ENCODE measurements at places on chromosomes 12 and 14.

- no peak for DNase-seq
Observed at GRCh38 chr12:69024413-69024812, 91.4 kb upstream of the CPM start.

- DNase-seq: no peak
Observed at GRCh38 chr12:20099395-20100183, 268.7 kb upstream of the PDE3A start.

- DNase-seq: no peak
Observed at GRCh38 chr12:132578118-132578517, 32.3 kb downstream of the LRCOL1 start.

DNA sequence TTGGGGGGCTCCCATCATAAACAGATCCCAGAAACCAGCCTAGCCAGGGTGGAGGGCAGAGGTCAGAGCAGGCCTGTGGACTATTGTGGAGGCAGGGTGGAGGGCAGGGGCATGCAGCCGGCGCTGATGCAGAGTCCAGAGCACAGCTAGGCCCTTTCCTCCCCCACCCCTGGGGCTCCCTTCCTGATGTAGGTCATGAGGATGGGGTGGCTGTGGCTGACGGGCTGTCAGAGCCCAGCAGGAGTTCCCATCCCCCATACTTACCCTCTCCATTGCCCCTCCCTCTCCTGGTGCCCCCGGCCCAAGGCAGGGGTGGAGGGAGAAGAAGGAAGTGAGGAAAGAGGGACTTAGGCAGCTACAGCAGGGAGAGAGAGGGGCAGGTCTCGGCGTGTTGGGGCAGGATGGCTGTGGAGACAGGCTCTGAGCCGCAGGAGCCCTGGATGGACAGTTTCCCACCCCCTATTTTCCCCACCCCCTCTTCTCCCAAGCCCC, 5.7 kb upstream of the ZNF385A start:
- no peak for DNase-seq

GRCh38 chr12:64890873-64891468, 66.5 kb downstream of the TBC1D30 start:
- DNase-seq: peak; percentile 45

DNA sequence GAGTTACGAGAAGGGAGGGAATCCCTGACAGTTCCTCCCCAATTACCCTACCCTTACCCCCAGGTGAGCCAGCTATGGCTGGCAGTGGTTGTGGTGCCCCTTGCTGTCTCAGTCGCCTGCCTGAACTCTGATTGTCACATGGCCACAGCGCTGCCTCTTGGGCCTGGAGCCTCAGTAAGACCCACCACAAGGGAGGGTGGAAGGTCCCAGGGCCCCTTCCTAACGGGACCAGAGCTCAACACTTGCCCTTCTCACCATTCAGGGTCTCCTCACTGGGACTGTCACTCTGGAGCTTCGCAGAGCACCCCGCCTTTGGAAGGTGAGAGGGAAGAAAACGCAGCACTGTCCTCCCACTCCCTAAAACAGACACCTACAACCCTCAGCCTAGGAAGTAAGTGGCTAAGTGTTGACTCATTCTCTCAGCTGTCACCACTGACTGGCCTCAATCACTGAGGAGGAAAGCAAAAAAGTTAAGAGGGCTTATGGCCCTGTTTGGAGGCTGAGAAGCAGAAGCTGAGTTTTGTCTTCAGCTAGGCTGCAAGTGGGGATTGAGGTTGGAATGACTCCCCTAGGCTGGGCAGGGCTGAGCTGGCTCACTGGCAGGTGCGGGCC, 1.0 kb downstream of the TMEM253 start:
- no peak for DNase-seq

DNA sequence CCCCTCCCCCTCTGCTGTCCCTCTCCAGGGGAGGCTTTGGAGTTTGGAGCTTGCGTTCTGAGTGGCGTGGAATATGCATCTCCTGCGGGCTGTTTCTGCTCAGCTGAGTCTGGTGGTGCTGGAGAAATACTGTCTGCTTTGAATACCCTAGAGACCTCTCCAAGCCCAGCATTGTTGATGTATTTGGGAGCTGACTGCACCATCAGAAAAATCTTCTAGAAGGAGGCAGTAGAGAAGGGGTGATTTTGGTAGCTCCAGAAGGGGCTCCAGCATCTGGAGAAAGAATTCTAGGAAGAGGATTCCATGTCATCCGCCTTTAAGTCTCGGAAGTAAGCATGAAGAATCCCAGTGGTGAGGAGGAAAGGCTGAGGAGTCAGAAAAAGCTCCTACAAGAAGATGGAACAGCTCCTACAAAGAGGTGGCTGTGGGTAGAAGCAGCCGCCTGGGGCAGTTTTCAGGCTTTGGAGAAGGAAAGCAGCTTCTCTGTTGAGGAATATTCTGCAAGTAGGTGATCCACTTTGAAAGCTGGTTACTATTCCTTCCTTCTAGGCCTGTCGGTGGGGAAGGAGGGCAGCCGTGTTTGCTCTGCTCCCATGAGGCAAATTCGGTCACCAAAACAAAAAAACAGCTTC, 9.7 kb downstream of the MLXIP start:
- no peak for DNase-seq

DNA sequence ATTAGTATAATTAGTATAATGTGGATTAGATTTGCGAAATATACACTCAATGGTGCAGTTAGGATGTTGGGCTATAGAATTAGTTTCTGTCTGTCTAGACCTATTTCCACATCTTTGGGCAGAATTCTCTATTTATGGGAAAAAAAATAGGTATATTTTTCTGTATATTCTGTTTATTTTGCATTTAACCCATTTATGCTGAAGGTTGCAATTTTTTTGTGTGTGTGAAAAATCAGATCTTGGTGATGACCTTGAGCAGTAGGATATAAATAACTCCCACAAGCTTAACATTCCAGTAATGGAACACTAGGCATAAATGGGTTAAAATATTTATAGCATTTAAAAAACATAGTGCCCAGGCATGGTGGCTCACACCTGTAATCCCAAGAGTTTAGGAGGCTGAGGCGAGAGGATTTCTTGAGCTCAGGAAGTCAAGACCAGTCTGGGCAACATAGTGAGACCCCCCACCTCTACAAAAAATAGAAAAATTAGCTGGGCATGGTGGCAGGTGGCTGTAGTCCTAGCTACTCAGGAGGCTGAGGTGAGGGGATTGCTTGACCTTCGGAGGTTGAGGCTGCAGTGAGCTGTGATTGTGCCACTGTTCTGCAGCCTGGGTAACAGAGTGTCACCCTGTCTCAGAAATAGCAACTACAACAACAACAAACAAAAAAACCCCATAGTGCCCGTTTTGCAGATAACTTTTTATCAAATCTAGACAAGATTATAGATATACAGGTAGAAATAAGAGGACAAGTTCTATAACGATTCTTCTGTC, 9.3 kb downstream of the BRMS1L start:
- DNase-seq: no peak

GRCh38 chr14:30957813-30958370, 67.6 kb upstream of the AP4S1 start:
- no peak for DNase-seq

GRCh38 chr12:71190822-71191221, 33.0 kb upstream of the TSPAN8 start:
- DNase-seq: no peak

GRCh38 chr14:38559711-38560110, 303.8 kb upstream of the CLEC14A start:
- DNase-seq: no peak

DNA sequence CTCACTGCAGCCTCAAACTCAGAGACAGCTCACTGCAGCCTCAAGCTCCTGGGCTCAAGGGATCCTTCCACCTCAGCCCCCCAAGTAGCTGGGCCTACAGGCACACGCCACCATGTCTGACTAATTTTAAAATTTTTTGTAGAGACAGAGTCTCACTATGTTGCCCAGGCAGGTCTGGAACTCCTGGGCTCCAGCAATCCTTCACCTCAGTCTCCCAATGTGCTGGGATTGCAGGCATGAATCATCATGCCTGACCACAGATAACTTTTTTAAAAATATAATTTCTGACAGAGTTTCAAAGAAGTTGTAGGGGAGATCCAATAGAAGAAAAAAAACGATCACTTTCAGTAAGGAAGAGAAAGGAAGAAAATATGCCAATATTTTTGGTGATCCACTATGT, 189.7 kb upstream of the CDKN3 start:
- DNase-seq: no peak

- no peak for DNase-seq
Observed at GRCh38 chr12:123094349-123095077, 56.4 kb downstream of the PITPNM2 start.

DNA sequence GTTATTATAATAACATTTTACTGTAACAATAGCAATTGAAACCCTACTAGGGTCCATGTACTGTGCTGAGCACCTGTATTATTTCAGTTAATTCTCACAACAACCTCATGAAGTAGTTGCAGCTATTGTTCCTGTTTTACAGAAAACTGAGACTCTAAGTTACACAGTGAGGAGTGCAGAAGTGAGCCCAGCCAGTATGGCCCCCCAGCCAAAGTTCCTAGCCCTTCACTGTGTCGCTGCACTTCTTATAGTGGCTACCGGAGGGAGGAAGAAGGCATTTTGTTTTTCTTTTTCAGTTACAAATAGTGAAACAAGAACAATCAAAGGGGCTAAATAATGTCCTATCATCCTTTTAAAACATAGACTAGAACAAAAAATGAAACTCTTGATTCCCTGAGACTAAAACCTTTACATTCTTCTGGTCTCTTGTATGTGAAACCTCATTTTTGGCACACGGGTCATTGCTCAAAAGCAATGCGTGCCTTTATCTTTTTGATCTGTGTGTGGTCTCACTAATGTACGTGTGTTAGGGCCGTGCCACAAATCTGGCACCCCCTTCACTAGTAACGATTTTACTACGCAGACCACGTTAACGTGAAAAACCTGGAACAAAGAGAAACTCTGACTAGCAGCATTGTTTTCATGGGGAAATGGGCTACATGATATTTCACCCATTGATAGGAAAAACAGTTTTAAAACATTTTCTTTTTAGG, 88.7 kb downstream of the LLPH start:
- DNase-seq: no peak

DNA sequence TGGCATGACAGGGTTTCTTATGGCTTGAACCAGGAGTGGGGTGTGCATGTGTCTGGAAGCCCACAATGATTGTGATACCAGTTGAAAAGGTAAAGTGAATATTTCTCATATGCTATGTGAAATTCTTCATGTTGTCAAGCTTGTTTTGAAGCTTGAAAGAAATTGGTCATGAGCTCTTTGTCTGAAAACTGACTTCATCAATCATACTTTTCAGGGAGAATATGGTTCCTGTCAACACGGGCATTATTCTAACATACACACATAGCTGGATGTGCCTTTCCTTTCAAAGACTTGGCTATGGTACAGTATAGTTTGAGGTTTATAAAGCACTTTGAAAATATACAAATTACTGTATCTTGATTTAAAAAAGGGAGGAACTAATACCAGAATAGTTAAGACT, 158.8 kb downstream of the KCNH5 start:
- DNase-seq: no peak

GRCh38 chr12:131093604-131093955, 139.9 kb downstream of the ADGRD1 start:
- DNase-seq: no peak

GRCh38 chr12:112904571-112904970, 2.2 kb upstream of the OAS1 start:
- DNase-seq: no peak

DNA sequence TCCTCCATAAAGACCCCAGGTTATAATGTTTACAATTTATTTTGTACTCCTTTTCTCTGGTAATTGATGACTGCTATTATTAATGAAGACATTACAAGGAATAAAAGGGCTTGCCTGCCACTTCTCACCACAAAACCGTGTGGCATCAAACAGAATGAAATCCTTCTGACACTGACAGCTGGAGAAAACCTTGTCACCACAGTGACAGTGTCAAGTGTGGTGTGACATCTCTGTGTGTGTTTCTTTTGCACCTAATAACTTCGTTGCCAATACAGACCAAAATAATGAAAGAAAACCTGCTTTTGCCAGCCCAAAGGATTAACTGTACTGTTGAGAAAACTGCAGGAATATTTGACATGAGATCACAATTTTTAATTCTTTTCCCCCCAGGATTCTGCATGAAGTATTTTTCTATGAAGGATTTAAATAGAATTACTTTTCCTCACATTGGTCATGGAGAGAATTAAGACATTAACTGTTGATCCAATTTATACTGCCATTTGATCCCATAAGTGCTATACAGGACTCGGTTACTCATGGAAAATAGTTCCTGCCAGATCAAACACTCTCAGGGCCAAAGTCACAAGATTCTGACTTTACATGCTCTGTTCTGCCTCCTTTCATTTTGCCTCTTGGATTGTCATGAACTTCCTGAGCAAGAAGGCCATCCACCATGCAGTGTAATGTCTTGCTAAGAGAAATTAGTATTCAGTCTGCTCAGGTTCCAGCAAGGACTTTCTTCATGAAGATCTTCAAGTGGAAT, 60.4 kb upstream of the IFNG-AS1 start:
- DNase-seq: no peak

GRCh38 chr12:8081251-8081920, 688 bp upstream of the NECAP1 start:
- DNase-seq: no peak

GRCh38 chr14:71525663-71526221, 406.5 kb upstream of the RGS6 start:
- DNase-seq: no peak

DNA sequence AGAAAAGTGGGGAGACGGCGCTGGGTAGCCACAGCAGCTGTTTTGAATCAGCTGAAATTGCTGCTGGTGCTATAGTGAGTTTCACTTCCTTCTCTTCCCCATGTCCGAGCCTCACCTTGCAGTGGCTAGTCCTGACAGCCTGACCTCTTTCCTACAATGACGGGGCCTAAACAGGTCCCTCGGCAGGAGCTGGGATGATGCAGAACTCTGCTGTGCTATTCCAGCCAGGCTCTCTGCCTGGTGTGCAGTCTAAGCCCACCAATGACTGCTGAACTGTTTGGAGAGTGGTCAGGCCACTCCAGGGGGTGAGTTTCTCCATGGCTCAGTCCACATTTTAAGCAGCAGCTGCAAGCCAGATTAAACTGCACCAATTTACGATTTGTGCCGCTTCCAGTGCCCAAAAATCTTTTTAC, 207.3 kb downstream of the TTC7B start:
- DNase-seq: no peak

GRCh38 chr12:81084811-81085350, 7.0 kb downstream of the ACSS3 start:
- DNase-seq: no peak

DNA sequence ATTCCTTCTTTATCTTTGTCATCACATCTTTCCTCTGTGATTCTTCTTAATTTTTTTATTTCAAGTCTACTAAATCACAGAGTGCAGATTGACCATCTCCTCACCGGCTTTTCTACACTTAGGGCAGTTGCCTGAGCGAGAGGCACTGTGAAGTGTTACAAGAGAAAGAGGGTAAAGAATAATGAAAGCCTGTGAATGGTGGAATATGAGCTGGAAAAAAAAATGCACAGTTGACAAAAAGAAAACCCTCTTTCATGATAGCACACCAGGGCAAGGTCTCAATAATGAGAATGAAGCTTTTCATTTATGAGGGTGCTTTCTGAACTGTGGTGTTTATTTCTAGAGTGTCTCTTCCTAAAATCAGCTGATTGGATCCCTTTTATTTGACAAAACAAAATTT, 106.2 kb upstream of the PDE3A start:
- DNase-seq: no peak

- DNase-seq: no peak
Observed at GRCh38 chr14:24013654-24014514, 25.2 kb downstream of the DHRS4L2 start.
